Stimulated activated CD8-positive, alpha-beta memory T cell treated with anti-CD3 and anti-CD28 coated beads, Interleukin-4, amount 100 ng/mL, for 4 hours (primary cell): ENCODE measurements at places on chromosomes 3 and 15.
A peak's percentile ranks its signal among the peaks of the same experiment; 100 is the strongest.

- no peak for DNase-seq
Measured at GRCh38 chr3:32018757-32019564, 37.4 kb downstream of the ZNF860 start.

GRCh38 chr3:66489115-66489514, 11.7 kb downstream of the LRIG1 start:
- no peak for DNase-seq

DNA sequence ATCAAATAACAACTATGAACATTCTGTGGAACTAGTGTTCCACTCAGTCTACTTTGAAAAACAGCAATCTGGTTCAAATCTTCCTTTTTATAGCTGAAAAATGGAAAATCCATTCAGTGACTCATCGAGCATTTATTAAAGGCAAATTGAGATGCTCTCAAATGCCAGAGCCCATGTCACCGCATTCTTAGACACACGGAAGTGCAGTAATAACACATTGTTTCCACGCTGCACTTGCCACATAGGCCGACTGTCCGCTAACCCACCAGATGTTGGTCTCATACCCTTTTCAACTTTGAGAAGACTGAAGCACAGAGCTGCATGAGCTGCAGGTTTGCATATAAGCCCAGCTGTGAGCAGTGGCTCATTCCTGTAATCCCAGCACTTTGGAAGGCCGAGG, 95.9 kb downstream of the TMEM266 start:
- no peak for DNase-seq

- no peak for DNase-seq
Measured at GRCh38 chr3:39919281-39919680, 109.9 kb downstream of the MYRIP start.

DNA sequence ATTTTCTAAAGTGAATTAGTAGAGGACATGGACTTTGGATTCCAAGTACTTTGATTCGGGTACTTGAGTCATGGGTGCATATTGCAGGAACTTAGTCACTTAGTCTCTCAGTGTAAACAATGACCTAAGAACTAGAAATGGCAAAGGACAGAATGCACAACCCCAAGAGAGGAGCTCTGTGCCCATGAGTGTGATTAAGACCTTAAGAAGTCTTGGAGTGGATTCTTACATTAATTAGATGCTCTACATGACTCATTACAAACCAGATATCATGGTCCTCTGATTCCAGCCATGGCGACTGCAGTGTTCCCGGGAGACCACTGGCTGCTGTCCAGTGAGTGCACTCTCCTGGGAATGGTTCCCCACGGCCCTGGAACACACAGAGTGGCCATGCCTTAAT, 251.5 kb downstream of the GABRG3 start:
- DNase-seq = no peak

GRCh38 chr3:194640829-194641228, 7.6 kb upstream of the TMEM44 start:
- DNase-seq = peak; percentile 6

- no peak for DNase-seq
Measured at GRCh38 chr3:183359036-183359435, 69.4 kb downstream of the MCF2L2 start.

DNA sequence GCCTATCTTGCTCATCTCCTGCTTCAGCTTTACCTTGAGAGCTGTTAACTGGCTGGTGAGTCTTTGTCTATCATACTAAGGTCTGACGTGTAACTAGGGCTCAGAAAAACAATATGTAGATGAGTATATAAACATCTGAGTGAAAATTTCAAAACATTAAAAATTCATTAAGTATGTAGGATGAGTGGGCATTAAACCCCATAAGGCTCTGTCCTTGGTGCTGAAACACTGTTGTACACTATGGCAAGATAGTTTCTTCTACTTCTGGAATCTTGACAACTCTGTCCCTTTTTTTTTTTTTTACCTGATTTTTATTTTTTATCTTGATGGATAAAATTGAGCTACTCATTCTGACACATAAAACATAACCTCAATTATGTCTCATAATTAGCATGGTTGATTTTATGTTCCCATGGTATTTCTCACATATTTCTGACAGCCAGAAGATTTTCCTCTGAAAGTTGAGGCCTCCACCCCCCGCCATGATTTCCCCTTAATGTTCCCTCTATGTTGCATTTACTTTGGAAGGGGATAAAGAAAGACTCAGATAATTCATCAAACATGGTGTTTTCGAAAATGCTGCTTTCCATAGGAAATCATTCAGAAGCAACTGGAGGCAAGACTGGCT, 54.3 kb downstream of the DGKG start:
- no peak for DNase-seq

DNA sequence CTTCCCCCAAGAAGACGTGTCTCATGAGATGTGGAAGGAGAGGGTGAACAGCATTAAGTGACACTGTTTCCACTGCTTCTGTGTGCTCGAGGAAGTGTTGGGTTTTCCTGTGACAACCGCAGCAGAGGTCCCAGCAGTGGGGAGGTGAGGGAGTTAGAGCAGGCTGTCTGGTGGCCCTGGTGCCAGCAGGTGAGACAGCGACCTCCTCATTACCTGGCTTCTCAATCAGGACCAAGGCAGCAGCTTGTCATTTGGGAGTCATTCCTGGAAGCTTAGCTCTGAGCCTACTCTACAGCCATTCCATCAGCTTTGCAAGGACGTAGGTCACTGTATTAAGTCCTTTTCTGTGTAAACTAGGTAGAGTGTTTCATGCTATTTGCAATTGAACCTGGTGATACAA, 63.3 kb upstream of the RGMA start:
- no peak for DNase-seq

DNA sequence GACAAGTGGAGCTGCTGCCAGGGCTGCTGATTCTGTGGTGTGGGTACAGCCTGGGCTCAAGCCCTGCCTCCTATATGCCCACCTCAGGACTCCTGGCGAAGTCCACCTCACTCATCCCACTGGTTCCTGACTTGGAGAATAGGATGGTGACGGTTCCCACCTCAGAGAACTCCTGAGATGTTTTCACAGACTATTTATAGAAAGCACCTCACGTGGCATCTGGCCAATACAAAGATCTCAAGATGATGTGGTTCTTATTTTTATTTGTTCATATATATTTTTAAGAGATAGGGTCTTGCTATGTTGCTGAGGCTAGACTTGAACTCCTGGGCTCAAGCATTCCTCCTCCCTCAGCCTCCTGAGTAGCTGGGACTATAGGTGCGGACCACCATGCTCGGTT, 236.9 kb upstream of the BHLHE40 start:
- DNase-seq = no peak

- DNase-seq = no peak
Measured at GRCh38 chr3:15498431-15499214, 22.9 kb downstream of the COLQ start.

DNA sequence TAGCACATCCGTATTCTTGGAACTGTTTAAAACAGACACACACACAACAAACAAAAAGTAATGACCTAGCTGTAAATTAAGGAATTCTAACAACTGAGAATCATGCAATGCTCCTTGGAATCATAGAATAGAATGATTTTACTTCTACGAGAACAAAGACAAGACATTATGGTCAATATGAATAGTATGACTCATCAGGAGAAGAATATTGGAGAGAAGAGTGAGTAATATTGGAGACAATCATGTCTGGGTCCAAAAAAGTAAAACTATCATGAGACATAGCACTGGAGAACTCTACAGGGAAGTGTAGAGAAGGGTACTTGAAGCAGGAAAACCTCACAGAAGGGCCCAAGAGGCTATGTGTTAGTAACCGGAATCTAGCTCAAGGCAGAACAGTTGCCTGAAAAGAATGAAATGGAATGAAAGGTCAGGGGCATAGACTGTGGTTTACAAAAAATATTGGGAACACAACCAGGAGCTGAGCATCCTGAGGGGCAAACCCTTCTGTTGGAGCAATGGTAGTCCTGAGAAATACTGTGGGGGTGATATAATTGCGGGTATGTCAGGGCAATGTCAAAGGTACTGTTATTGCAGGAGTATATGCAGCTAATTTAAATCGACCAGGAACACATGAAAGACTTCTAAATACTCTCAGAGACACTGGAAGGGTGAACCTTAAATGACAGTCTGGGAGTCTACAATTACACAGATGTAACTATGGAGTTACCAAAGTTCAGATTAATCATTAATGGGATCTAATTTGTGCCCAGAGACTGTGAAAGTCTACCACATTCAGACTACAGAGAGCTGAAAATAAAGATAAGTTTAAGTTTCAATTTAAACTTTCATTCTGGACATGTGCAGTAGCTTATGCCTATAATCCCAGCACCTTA, 201.2 kb downstream of the BCHE start:
- DNase-seq = no peak

- no peak for DNase-seq
Measured at GRCh38 chr3:16740515-16740914, 135.3 kb upstream of the DAZL start.

DNA sequence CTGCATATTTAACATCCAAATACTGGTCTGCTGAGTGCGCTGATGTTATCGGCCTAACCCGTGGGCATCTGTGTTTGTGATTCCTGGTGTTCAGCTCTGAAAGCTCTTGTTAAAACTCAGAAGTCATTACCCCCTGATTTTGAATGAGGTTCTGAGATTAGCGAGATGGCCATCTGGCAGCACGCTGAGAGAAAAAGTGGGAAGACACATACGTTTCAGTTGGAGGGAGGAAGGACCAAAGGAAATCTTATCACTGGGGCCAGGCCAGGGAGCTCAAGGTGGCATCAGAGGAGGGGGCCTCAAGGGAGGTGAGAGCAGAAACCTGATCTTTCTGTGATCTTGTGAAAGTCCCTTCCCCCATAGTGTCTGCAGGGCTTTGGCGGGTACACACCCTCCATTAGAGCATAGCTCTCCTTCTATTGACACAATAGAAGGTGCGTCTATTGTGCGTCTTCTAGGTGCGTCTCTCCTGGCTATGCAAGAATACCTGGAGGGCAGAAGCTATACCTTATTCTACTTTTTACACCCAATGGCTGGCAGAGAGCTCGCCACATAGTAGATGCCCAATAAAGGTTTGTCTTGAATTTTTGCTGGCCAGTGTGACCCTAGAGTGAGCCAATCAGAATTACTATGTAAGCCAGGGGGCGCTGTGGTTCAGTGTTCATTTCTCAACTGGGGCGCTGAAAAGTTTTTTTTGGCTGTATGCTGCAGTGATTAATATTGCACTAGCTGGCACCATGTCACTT, 182.4 kb downstream of the SHQ1 start:
- no peak for DNase-seq
